GOT3 (cell line): ENCODE measurements at places on chromosomes 3 and 15.

DNA sequence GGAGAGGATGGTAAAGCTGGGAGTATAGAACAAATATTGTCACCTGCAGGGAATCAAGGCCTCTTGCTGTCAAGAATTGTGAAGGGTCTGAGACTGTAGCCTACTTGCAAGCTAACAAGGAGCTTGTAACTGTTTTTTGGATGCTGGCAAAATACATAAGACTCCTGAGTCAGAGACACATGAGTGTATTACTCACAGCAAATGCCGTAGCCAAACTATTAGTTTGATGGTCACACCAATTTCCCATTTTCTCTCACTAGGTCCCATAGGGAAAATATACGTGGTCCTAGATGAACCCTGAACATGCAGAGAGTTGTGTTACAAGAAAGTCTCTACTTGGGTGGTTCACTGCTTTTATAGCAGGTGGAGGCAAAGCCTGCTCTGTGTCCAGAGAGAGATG, 44.7 kb upstream of the LIPC start:
- no peak for DNase-seq

DNA sequence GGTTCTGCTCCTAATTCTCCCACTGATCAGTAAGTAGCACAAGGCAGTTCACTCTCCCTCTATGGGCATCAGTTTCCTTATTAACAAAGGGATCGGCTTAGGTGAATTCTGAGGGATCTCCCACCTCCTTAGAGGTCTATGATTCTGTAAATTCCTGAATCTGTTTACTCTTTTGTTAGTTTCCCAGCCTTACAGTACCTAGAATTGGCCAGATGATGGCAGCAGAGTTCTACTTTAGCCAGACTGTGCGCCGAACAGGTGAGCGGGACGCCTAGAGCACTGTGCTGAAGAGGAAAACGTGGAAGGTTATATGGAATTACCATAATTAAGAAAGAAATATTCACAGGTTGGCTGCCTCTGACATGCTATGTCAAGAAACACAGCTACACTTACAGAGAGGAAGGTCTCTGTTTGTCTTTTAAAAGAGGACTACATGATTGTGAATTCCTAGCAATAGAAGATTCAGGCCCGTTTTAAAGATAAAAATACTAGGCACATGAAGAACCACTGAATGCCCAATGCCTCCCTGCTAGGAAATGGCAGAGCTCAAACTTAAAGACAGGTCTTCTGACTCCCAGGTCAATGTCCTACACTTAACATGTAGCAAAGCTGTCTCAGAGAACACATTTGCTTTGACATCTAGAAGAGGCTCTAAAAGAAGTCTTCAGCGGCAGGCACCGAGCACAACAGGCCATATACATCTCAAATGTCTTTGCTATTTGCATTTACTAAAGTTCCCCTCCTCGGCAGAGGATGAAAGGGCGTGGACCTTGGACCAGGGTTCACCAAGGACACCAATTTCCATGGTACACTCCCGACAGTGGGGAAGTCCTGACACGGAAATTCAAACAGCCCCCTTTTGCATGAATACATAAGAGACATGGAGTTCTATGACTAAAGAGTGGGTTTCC, 259.9 kb downstream of the FGF12 start:
- DNase-seq, result no peak

- no peak for DNase-seq
These were observed 156.9 kb upstream of the EIF1B start for GRCh38 chr3:40152482-40153133.

DNA sequence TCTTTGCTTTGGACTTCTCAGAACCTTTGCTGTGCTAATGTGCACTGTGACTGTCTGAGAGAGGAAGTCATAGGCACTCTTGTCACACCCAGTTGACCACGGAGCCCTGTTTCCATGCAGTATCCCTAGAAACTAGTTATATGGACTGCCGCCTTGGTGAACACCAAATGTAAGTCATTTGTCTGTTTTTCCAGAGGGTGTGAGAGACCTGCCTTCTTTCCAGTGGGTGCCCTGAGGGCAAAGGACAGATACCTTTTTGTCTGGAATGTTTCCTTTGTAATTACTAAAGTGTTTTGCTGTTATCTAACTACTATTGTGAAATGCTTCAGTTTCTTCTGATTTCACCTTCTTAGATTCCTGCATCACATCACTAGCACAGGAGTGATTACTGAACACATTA, 91.8 kb downstream of the LARS2 start:
- no peak for DNase-seq

DNA sequence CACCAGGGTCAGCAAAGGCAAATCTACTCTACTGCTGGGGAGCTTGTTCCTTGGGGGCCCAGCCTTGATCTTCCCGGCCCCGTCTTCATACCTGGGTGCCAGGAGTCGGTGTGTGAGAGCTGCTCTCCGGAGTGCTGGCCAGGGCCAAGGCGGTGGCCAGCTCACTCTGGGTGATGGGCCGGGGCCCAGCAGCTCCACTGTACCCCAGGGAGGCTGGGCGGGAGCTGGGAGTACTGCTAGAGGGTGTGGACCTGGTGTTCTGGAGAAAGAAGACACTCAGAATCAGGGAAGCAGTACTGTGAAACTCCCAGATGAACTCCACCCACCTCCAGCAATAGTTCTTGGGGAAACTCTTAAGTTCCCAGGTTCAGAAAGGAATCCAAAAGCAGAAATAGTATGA, 11.9 kb downstream of the UBL7 start:
- DNase-seq, result no peak

GRCh38 chr3:141738891-141739363, 829 bp downstream of the RNF7 start:
- DNase-seq, result no peak

- no peak for DNase-seq
These were observed 264.9 kb upstream of the CCDC54 start for GRCh38 chr3:107112356-107112755.

DNA sequence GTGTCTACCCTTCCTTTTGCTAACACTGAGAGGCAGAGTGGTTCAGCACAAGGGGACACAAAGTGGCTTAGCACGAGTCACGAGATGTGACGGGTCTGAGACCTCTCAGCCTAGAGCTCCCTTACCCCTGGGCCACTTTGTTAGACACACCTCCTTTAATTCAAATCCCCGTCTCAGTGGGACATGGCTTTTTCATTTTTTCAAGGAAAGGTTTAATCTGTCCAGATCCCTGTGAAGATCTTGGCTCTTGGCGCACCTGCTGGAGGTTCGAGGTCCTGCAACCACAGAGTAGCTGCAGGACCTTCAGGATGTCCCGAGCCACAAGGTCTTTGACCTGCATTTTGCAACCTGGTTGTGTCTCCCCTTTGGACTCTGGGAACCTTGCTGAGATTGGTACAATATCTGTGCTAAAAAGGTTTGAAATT, 52.0 kb downstream of the LPP start:
- no peak for DNase-seq

DNA sequence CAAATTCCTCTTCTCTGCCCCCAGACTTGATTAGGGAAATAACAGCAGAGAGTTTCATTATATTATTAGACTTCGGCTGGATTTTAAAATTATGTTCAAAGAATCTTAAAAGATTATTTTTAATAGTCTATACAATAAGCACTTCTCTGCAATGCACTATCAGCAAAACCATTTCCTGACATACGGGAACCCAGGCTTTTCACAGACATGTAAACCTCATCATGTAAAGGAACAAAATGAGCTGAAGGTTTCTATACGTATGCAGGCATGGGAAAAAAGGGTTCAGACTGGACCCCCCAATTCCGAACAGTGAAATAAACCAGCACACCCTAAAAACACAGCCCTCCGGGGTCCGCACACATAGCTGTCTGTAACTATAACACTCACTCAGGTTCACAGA, 77.5 kb upstream of the LMOD3 start:
- no peak for DNase-seq

GRCh38 chr15:66955001-66955516, 110.3 kb upstream of the SMAD3 start:
- DNase-seq, result no peak

- DNase-seq, result no peak
These were observed 148.8 kb upstream of the HES1 start for GRCh38 chr3:193987186-193987585.

- no peak for DNase-seq
These were observed 116.2 kb upstream of the KCNMB2 start for GRCh38 chr3:178420033-178420432.

DNA sequence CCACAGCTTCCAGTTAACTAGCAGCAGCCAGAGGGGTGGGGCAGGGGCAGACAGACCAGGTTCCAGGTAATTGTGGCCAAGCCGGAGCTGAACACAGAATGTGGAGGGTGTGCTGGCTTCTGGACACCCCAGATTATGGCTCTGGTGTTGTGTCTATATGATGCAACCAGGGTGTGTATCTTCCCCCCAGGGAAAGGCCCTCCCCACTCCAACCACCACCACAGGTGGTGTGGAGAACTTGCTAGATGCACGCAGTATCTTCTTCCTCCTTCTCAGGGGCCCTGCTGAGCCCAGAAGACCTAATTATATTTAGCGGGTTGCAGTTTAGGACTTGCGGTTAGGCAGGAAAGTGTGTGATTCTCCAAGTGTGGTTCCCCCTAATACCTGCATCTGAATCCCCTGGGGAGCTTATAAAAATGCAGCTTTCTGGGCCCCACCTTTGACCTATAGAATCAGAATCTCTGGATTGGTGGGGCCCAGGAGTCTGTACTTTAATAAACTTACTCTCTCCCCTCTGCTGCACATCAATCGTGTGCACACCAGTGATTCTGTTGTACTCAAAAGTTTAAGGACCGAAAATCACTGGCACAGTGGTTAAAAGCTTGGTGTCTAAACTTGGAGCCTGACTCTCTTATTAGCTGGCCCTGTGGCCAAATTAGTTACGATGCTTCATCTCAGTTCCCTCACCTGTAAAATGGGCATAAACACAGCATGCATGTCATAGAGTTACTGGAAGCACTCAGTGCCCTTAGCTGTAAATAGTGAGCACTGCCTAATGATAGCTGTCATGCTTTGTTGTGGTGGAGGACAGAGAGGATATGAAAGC, 379.1 kb upstream of the PROK2 start:
- no peak for DNase-seq

GRCh38 chr3:11391174-11391879, 119.1 kb downstream of the ATG7 start:
- DNase-seq, result no peak

DNA sequence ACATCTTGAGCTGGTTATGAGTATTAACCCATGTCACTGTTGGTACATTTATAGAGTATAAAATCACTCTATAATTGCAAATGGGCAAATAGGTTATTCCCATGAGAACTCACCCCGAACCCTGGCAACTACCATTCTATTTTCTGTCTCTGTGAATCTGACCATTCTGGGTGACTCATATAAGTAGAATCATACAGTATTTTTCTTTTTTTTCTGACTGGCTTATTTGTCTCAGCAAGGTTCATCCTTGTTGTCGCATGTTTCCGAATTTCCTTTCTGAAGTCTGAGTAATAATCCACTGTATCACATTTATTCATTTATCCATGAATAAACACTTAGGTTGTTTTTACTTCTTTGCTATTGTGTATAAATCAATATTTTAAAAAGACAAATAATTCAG, 59.9 kb upstream of the CHRM5 start:
- DNase-seq, result no peak

DNA sequence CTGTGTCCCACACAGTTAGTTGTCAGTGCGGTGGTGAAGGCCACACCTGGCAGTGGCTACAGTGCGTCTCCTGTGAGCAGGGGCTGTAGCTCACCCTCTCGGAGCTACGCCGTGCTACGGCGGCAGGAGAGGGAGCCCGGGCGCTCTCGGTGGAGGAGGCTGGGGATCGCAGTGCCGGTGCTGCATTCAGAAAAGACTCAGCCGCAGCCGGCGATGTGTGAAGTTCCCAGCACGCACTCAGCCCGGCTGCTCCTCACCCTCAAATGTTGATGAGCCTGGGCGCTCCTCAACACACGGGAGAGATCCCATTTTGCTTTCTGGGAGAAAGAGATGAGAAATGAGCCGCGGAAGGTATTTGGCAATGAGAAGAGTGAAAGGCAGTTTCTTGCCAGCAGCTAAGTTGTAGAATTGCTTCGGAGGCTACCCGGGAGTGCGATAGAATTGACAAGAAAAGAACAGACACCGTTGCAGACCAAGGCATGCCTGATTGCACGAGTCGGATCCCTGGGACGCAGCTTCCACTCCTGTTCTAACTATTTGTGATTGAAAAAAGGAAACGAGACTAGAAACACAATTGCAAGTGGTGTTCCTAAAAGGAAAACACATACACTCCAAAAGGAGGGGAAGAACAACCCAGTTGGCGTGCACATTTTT, at the start of gene UNC13C:
TSS of gene UNC13C (plus strand) at position 189 of the 654 bp plus-strand sequence. CDS start 34,463 bp downstream, outside the sequence.
- no peak for DNase-seq

- no peak for DNase-seq
These were observed 513.5 kb upstream of the PROK2 start for GRCh38 chr3:72298201-72299152.

GRCh38 chr15:65805019-65805745, 13.1 kb upstream of the DENND4A start:
- no peak for DNase-seq

GRCh38 chr3:37864904-37865303, 3.2 kb downstream of the CTDSPL start:
- no peak for DNase-seq
